ENCODE measurements at places on chromosomes 2 and 18.
A peak's percentile ranks its signal among the peaks of the same experiment; 100 is the strongest.

- DNase-seq: no peak
Observed at GRCh38 chr18:60676815-60677214, 304.2 kb upstream of the MC4R start.

DNA sequence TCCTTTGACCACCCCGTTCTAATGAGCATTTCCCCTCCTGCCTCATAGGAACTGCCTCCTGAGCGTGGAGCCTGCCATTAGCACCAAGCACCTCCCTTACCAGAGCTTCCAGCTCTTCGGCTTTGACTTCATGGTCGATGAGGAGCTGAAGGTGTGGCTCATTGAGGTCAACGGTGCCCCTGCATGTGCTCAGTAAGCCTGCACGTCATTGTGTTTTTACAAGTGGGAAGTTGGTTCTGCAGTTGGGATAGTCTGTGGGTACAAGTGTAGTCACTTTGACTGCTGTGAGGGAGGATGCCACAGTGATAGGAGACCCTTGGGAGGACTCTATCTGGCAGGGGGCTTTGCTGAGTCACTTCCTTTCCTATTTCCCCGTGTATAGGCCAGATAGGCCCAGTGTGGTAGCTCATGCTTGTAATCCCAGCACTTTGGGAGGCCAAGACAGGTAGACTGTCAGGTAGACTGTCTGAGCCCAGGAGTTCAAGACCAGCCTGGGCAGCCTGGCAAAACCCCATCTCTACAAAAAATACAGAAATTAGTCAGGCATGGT, 22.0 kb upstream of the POLR1B start:
- no peak for DNase-seq

DNA sequence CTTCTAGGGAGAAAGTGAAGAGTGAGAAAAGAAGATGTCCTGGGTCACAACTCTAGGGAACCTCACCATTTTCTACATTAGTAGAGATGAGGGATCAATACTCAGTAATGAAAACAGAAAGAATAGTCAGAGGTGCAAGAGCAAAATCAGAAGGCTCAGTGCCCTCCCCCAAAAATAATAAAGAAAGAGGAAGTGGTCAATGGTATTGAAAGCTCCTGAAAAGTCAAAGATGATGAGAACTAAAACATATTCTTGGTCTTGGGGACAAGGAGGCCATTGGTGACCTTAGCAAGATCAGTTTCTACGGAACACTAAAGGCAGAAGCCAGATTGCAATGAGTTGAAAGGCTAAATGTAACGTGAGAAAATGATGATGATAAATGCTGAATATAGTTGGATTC, 24.5 kb upstream of the MYO1B start:
- DNase-seq: no peak

GRCh38 chr2:226683944-226684562, 115.6 kb downstream of the IRS1 start:
- DNase-seq: no peak

DNA sequence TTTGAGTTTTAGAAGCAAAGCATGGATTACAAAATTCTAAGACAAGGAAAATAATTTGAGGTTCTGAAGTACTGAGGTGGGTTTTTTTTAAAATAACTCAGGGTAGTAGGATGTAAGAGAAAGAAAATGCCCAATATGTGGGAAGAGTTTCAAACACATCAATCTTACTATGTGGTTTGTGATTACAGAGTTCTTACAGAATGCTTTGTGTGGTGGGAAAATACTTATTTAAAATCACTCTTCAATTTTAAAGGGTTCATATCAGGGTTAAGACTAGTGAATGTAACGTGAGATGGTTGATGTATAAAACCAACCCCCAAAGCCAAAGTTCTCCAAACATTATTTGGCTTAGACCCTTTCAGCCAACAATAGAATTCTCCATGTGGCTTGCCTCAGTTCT, 173.5 kb downstream of the UBE2E3 start:
- no peak for DNase-seq

- DNase-seq: no peak
Observed at GRCh38 chr2:158965107-158965506, 3.3 kb upstream of the TANC1 start.

DNA sequence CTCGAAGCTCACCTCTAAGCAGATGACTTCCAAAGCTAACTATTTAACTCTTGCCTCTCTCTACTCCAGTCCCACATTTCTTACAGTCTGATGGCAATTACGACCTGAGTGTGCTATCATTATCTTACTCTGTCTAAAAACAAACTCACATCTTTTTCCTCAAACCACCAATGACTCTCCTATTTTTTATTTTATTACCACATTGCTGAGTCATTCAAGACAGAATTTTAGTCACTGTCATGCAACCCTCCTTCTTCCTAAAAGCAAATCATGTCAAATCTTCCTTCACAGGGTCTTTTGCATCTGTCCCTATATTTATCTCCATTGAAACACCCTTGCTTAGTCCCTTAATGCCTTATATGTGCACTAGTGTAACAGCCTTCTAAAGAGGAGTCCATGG, 34.6 kb upstream of the C2orf15 start:
- DNase-seq: no peak

DNA sequence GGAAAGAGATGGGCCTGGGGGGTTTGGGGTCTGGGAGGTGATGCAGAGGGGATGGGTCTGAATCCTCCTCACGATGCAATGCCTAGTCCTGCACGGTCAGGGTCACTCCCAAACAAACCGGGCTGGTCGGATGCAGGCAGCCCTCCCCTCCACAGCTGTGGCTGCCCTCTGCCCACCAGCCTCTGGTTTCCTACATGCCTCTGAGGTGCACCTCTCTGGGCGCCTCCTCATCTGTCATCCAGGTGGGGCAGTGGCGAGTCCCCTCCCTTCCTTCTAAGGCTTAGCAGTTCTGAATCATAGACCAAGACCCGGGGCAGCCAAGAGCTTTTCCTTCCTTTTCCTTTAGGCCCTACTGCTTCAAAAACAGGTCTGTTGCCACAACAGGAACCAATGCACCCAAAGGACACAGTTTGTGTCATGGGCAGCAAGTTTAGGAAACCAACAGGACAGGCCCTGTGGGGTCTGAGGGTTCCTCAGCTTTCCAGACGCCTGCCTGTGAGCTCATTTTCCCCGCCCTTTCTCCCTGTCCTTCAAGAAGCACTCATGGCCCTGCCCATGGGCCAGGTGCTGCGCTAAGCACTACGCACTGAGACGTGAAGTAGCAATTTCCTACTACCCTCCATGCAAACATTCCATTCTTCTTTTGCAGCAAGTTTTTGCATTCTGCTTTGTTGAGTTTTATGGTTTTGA, 6.5 kb upstream of the MAL start:
- DNase-seq: no peak

- peak; percentile 8 for DNase-seq
Observed at GRCh38 chr2:197086500-197086899, 160.0 kb upstream of the PGAP1 start.

DNA sequence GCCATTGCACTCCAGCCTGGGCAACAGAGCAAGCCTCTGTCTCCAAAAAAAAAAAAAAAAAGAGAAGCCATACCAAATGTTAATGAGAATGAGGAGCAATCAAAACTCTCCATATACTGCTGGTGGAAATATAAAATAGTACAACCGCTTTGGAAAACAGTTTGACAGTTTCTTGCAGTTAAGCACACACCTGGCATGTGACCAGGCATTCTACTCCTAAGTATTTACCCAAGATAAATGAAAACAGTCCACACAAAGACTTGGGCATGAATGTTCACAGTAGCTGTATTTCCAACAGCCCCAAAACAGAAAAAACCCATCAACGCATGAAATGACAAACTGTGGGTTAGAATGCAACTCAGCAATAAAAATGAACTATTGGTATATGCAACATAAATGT, 76.0 kb upstream of the ST8SIA5 start:
- no peak for DNase-seq

DNA sequence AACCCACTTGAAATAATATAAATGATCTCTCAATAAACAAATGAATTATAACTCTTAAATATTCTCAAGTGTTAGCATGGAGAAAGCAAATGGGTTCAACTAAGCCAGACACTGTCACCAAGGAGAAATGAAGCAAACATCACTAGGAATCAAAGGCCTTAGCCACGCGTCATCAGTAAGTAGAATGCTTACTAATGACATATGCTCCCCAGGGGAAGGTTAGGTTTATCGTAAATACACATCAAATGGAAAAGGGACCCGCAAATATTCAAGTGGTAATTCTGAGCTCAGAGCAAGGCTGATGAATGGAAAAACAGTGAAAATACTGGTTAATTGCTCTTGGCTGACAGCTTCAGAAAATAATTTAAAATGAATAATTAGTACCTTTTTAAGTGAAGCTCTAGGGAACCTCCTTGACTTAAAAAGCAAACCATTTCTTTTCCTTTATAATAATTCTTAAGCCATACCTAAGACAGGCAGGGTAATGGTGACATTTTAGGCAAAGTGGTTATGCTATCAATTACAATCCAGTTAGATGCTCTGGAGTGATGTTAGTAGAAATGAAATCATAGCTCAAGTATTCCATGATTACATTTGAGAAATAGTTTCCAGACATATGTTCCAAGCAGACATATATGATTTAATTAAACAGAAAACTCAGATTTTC, 101.5 kb downstream of the ALPK2 start:
- DNase-seq: no peak

- no peak for DNase-seq
Observed at GRCh38 chr2:193538061-193538460, 1343.3 kb upstream of the TMEFF2 start.

GRCh38 chr2:216775043-216775453, 79.7 kb upstream of the IGFBP5 start:
- DNase-seq: no peak

GRCh38 chr2:18154259-18154658, 275.8 kb downstream of the KCNS3 start:
- DNase-seq: no peak

GRCh38 chr18:39759926-39760325, 2194.3 kb upstream of the CELF4 start:
- no peak for DNase-seq

GRCh38 chr2:190417045-190417842, 9.1 kb downstream of the MFSD6 start:
- DNase-seq: no peak

GRCh38 chr2:24050041-24050979, 769 bp downstream of the FKBP1B start:
- DNase-seq: peak; percentile 7

GRCh38 chr2:217826520-217826919, 176.3 kb downstream of the TNS1 start:
- no peak for DNase-seq

- DNase-seq: no peak
Observed at GRCh38 chr2:173644146-173644545, 289.5 kb downstream of the CDCA7 start.

DNA sequence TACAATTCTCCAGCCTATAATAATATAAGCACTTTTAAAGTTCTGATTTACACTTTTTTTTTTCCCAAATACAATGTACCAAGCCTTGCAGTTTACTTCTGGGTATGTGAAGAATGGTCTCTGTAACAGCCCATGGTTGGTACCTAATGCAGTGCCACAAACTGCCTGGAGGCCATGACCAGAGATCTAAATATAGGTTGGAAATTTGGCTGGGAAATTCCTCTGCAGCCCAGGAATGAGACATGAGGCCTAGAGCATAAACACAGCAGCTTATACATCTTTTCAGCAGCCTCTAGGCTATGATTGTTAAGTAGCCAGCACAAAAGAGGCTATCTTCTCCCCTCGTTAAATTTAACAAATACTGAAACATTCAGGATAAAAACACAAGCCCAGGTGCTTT, 432.0 kb upstream of the FAM98A start:
- DNase-seq: no peak

GRCh38 chr18:58499527-58500221, 129.2 kb downstream of the ALPK2 start:
- DNase-seq: no peak

DNA sequence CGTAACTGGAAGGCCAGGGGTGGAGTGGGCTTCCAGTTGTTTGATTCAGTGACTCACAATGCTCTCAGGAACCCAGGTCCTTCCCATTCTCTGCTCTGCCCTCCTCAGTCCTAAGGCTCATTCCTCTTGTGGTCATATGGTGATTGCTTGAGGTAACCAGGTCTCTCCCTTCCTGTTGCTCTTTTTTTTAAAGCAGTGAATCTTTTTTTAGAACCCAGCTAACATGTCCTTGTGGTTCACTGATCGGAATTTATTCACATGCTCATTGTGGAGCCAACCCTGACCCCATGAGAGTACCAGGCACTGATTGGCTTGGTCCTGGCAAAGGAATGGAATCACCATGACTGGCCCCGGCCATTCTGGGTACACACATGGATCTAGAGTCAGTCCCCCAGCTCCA, 7.4 kb downstream of the THNSL2 start:
- no peak for DNase-seq

- DNase-seq: no peak
Observed at GRCh38 chr2:150028322-150028721, 440.7 kb upstream of the MMADHC start.

DNA sequence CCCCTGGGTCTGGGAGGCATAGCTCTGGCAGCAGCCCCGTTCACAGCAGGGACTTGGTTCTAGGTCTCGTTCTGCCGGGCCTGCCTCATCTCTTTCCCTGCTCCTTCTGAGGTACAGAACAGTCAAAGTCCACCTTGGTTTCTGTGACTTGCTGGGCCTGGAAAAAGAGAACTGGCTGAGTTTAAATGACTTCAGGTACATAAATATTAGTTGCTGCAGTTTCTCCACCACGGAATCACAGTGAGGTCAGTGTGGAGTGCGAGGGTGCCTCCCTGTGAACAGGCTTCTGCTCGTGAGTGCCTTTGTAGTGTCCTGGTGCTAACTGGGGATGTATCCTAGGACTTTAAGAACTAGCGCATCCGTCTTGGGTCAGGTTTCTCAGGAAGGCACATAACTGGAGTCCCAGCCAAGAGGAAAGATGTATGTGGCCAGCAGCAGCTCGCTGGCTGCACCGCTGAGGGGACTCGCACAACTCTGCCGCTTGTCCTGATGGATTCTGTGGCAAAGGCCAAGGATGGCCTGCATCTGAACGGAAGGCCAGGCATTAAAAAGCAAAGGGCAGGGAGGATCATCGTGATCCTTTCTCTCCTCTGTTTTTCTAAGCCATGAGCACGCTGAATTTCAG, 188.6 kb downstream of the SH3RF3 start:
- DNase-seq: no peak

DNA sequence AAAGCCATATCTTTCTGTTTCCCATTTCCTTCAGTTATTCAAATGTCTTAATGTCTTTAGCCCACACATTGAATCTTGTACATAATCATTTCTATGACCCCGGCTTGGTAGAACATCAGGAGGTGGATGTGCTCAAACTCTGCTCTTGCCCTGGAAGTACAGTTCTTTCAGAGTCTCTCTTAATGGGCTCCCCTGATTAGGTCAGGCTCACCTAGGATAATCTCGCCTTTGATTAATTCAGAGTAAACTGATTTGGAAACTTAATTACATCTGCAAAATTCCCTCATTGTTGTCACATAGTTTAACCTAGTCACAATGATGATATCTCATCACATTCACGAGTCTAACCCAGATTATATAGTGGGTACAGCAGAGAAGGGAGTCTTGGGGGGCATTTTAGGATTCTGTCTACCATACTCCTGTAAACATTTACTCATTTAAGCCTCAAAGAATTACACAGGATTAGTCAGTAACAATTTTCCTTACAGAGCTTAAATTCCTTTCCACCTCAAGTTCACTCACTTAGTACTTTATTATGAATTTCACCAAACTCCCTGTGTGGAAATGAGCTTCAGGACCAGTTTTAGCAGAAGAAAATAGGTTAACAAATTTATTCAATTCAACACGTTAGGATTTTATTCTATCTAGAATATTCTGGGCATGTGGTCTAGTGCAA, 135.5 kb downstream of the FHOD3 start:
- DNase-seq: no peak

Measured in CD4-positive, alpha-beta T cell treated with Interleukin-12 subunit alpha and Interleukin-12 subunit beta, for 1 hour (primary cell).